ENCODE measurements at places on chromosomes 2 and 18.

DNA sequence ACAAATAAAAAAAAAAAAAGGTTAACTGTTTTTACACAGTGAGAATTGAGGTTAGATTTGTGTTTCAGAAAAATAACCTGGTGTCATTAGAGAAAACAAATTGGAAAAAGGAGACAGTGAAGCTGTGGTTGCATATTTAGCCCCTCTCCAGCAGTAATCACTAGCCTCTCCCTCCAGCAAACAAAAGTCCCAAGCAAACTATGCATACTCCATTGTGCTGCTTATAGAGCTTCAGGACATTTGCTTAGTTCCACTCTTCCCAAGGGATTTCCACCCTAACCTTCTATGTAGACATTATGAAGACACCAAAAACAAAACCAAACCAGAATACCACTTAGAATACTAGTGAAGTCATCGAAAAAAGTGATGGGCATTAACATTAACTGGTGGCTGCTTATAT lies 534.2 kb upstream of the CDH2 start:
- DNase-seq = no peak

DNA sequence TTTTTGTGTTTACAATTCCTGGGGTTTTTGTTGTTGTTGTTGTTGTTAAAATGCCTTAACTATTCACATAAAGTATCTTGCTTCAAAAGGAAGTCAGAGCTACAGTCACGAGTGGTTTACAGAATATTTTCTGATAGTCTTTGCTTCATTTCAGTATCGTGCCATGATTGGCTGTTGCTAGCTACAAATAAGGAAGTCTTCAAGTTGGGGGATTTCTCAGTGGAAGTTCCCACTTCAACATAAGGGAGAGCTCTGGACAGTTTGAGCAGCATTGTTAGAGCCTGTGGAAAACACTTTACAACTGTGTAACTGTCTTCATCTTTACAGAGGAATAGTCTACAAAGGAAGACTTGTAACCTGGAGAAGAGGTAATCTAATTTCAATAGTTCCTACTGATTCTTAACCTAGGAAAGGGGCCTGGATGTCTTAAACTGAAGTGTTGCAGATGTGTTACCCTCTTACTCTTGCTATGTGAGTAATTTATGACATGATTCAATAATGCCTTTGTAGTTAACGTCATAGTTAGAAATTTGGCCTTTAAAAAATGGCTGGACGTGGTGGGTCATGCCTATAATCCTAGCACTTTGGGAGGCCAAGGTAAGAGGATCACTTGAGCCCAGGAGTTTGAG lies 23.4 kb upstream of the TANK start:
- DNase-seq = no peak

- no peak for DNase-seq
Measured at GRCh38 chr2:196214156-196214555, 42.8 kb upstream of the STK17B start.

DNA sequence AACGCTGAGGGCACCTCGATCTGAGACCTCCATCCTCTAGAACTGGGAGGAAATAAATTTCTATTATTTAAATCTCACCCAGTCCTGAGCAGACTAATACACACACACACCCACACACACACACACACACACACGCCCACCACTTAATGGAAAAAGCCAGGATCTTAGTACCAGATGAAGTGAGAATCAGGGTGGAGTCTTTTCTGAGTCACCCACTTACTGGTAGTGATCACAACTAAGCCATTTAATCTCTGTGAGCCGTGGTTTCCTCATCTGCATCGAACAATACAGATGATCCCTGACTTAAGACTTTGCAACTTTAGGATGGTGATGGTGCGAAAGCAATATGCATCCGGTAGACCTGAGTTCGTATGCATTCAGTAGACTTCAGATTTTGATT lies 18.6 kb downstream of the THNSL2 start:
- DNase-seq = no peak

DNA sequence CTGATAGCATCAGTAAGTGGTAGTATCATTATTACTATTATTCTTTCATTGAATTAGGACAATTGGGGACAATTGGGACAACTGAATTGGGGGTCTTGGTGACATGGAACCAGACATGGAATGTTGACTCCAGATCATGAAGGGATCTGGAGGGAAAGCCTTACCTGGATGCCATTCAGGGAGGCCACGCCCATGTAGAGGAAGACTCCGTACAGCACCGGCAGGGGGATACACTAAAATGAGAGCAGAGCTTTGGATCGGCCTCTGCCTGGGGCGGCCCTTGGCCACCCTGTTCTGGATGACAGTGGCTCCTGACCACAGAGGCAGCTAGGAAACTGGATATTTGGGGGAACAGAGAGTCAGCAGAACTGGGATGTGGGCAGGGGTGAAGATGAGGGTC lies 29.2 kb downstream of the MTHFD2 start:
- DNase-seq = no peak

GRCh38 chr2:27059141-27059820 lies 7.8 kb downstream of the AGBL5 start:
- DNase-seq = no peak

DNA sequence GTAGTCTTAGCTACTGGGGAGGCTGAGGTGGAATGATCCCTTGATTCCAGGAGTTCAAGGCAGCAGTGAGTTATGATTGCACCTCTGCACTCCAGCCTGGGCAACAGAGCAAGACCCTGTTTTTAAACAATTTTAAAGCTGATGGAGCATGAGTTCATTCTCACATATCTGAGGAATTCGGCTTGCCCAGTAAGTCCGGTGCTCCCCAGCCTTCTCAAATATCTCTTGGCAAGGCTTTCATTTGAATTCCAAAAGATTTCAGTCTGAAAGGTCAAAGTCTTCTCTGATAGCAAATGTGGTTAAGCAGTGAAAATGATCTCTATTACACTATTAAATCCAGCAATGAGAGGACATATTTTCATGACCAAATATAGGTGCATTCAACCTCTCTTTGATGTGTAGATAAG lies 27.9 kb downstream of the PIEZO2 start:
- DNase-seq = no peak

- no peak for DNase-seq
Measured at GRCh38 chr2:36633470-36634092, 35.6 kb upstream of the FEZ2 start.

GRCh38 chr2:37767046-37767445 lies 95.6 kb upstream of the CDC42EP3 start:
- no peak for DNase-seq

DNA sequence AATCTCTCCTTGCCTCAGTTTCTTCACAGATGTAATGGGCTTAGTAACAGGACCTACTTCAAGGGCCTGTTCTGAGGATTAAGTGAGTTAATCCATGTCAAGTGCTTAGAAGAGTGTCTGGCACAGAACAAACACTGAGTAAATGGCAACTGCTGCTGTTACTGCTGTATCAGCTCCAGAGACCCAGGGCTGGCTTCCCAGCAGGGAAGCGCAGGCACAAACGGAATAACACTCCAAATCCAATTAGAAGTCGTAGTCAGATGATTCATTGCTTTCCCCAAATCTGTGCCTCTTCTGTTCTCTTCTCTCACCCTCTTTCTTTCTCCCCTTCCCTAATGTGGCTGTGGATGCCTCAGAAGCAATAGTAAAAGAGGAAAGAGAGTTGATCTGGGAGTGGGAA lies 101.1 kb upstream of the FZD7 start:
- no peak for DNase-seq

DNA sequence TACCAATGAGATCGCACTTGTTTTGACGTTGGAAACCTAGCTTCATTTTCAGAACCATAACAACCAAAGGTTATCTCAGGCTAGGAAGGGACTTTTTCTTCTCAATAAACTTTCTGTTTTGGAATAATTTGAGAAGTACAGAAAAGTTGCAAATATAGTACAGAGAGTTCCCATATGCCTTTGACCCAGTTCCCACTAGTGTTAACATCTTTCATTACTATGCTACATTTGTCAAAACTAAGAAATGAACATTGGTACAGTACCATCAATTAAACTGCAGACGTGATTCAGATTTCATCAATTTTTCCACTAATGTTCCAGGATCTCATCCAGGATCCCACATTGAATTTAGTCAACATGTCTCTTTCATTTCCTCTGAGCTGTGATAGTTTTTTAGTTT lies 111.6 kb downstream of the ATL2 start:
- no peak for DNase-seq

- DNase-seq = no peak
Measured at GRCh38 chr2:20291106-20291564, 59.5 kb downstream of the PUM2 start.

GRCh38 chr2:179511105-179511789 lies 246.6 kb upstream of the SESTD1 start:
- DNase-seq = no peak

GRCh38 chr2:23321751-23322150 lies 63.2 kb upstream of the KLHL29 start:
- DNase-seq = no peak

- no peak for DNase-seq
Measured at GRCh38 chr2:128624956-128625355, 306.3 kb upstream of the HS6ST1 start.

- DNase-seq = no peak
Measured at GRCh38 chr2:43109261-43109743, 117.1 kb downstream of the ZFP36L2 start.

- no peak for DNase-seq
Measured at GRCh38 chr2:218023636-218024035, 20.8 kb upstream of the TNS1 start.

DNA sequence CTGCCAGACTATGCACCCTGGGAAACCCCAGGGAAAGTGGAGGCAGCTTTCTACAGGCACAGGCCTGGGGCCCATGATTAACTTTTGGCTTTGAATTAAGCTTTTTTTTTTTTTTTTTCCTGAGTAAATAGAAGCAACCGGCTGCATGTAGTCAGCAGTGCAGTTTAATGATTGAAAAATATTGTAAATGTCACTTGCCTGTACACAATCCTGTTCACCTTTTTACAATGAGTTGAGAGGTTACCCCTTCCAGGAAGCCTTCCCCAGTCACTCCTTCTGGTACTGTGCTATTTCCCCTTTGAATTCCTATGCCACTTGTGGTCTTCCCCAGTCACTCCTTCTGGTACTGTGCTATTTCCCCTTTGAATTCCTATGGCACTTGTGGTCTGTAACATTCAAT lies 475.6 kb downstream of the TDRD15 start:
- DNase-seq = no peak

GRCh38 chr2:124520953-124521352 lies 495.9 kb downstream of the CNTNAP5 start:
- DNase-seq = no peak

DNA sequence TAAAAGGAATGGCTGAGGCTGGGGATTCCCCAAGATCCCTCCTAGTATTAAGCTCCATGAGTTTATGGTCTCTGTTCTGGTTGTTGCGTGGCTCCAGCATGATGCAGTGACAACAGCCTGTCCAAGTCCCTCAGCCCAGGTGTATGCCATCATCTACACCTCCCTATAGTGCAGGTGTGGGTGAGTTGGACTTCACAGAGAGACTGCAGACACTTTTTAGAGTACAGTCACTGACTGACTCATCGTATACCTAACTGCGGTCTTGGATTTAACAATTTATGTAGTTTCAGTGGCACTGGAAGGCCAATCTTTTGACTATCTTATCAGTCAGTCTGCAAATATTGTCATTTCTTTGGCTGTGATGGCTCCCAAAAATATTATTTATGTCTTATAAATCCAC lies 415.0 kb downstream of the TMX3 start:
- no peak for DNase-seq

- no peak for DNase-seq
Measured at GRCh38 chr2:136206613-136207012, 88.7 kb upstream of the CXCR4 start.

- DNase-seq = no peak
Measured at GRCh38 chr2:218877891-218878290, 2.8 kb upstream of the WNT10A start.

DNA sequence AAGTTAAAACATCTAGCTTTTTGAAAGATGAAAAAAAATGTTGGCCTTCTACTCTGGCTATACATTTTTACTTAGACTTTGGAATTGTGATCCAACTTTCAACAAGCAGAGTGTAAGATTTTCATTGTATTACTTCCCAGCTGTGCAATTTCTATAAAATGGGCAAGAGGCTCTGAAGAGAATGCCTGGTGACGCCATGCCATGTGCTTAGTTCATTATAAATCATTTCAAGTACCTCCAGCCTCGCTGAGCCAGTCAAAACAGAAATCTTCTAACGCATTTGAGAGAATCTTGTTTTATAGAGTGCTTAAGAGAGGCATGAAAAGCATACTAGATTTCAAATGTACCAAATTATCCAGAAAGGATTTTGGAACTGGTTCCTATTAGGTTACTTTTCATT lies 10.1 kb upstream of the STK17B start:
- no peak for DNase-seq

- no peak for DNase-seq
Measured at GRCh38 chr2:64743739-64744330, 90.1 kb upstream of the SERTAD2 start.

DNA sequence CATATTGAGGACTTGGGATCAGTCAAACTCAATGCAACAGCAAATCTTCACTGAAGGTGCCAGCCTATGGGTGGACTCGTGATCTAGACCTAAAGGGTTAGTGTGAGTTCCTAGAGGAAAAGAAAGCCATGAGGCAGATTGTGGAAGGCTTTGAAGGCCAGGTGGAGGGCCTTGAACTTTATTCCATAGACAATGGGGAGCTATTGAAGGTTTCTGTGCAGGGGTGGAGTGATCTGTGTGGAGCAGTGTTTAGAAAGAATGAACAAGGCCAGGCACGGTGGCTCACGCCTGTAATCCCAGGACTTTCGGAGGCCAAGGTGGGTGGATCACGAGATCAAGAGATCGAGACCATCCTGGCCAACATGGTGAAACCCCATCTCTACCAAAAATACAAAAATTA lies 61.5 kb downstream of the EPAS1 start:
- DNase-seq = no peak

GRCh38 chr18:22005191-22005841 lies 164.1 kb upstream of the GATA6 start:
- no peak for DNase-seq

DNA sequence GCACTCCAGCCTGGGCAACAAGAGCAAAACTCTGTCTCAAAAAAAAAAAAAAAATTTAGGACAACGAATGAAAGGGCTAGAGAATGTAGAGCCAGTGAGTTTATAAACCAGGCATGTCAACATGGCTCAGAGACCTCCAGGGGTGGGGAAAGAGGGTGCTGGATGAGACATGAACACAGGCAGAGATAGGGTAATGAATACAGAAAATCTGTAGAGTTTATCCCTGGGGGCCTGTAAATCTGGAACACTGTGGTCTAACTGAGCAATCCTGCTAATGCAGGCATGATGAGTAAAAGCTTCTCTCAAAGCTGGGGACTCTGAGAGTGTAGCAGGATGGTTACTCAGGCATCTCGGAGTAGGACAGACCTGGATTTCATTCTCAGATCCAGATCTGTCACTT lies 59.2 kb upstream of the IGFBP2 start:
- no peak for DNase-seq

DNA sequence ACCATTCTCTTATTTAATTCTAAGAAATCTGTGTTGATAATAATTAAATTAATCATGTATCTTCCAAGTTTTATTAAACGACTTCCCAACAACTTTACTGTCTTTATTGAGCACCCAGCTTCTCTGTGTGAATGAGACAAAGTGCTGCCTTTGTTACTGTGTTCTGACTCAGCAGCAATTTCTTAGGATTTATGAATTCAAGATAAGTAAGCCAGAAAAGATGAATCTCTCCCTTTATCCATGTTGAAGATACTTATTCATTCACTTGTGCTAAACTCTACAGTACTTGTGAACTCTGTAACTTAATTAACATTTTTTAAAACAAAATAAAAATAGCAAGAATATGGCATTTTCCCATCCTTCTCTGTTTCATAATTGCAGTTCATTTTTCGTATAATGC lies 1403.3 kb upstream of the DDX18 start:
- DNase-seq = no peak

- DNase-seq = no peak
Measured at GRCh38 chr2:240638512-240639160, 13.4 kb downstream of the GPR35 start.

- DNase-seq = no peak
Measured at GRCh38 chr2:44836174-44836573, 105.3 kb upstream of the SIX3 start.
